ENCODE measurements at places on chromosomes 16 and 17. TPM values are rescaled to one million over a fixed set of nuclear protein-coding genes. Genes with fewer than 3 reads are reported as not detected.

The CACNG4 gene
- not detected for total RNA-seq

The C16orf96 gene
- total RNA-seq = 0.13 TPM

The TP53TG3C gene
- total RNA-seq = not detected

The SOCS7 gene
- 13.0 TPM for total RNA-seq

- no peak for DNase-seq
These were observed 85.7 kb downstream of the NOG start for GRCh38 chr17:56679115-56679776.

GRCh38 chr16:81633680-81634379, 145.3 kb upstream of the PLCG2 start:
- DNase-seq = no peak

- DNase-seq = no peak
These were observed 178.7 kb downstream of the SNX29 start for GRCh38 chr16:12155235-12155634.

- DNase-seq = no peak
These were observed 10.9 kb upstream of the TAC4 start for GRCh38 chr17:49858796-49859195.

GRCh38 chr16:65728167-65728566, 606.3 kb upstream of the CDH11 start:
- DNase-seq = no peak

DNA sequence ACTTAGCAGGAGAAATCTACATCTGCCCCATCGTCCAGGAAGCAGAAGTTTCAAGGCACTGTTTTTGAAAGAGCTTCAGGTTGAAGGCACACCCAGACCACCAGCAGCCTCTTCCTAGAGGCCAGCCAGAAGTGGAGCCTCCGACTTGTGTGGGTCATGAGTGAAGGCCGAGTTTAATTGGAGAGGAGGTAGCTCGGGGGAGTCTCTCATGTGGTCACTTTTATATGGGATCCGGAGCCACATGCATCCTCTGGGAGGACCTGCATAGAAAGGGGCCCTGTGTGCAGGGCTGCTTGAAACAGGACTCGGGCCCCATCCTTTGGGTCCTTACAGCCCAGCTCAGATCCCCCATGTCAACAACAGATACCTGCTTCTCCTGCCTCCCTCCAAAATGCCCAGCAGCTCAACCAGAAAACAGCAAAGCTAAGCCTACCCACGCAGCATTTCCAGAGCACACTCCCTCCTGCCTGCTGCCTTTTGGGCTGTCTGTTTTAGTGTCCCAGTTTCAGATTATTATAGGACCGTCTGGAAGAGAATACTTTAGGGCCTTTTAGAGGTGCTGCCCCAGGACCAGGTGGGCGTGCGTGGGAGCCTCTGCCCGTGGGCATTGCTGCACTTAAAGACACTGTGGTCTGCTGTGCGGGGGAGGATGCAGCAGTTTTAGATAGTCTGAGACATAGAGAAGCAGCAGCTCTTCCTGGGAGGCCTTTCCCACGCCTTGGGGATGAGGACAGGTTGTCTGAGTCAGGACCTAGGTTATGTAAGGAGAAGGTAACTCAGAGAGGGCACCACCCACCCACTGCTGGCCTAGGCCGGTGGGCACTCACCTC, 29.5 kb downstream of the MPRIP start:
- no peak for DNase-seq

DNA sequence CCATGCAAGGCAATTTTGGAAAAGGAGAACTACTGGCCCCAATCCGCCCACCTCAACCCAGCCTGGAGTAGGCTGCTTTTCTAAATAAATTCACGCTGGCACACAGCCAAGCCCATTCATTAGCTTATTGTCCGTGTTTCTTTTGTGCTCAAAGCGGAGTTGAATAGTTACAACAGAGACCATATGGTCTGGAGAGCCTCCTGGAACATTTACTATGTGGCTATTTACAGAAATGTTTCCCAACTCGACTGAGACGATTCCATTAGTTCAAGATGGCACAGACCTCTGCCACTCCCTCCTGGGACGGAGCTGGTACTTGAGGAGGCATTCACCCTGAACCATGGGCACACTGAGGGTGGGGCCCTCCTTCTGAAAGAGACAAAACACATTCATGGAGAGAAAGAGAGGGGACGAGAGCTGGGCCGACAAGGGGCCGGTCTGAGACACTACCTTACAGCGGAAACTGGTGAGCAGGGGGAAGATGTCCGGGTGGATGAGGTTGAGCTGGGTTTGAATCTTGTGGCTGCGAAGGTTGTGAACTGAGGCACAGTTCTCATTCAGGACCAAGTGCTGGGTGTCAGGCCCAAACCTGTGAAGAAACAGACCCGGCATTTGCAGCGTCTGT, 15.7 kb downstream of the ELAC2 start:
- DNase-seq = no peak

DNA sequence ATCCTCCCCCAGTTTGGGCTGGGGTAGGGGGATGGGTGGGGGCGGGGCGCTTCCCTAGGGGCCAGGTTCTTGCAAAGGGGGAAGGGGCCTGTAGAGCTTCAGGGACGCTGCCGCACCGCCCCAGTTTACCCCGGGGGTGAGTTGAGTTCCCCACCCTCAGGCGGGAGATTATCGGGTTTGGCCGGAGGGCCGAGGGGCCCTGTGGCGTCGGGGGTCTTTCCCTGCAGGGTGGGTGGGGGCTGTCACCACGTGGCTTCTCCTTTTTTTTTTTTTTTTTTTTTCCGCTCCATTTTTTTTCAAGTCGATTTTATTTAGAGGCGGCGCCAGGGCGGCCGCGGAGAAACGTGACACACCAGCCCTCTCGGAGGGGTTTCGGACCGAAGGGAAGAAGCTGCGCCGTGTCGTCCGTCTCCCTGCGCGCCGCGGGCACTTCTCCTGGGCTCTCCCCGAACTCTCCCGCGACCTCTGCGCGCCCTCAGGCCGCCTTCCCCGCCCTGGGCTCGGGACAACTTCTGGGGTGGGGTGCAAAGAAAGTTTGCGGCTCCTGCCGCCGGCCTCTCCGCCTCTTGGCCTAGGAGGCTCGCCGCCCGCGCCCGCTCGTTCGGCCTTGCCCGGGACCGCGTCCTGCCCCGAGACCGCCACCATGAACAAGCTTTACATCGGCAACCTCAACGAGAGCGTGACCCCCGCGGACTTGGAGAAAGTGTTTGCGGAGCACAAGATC, at the start of gene IGF2BP1:
IGF2BP1 (plus strand) TSS at position 283 of the 724 bp plus-strand sequence; CDS start at position 644, 361 bp downstream.
- no peak for DNase-seq

DNA sequence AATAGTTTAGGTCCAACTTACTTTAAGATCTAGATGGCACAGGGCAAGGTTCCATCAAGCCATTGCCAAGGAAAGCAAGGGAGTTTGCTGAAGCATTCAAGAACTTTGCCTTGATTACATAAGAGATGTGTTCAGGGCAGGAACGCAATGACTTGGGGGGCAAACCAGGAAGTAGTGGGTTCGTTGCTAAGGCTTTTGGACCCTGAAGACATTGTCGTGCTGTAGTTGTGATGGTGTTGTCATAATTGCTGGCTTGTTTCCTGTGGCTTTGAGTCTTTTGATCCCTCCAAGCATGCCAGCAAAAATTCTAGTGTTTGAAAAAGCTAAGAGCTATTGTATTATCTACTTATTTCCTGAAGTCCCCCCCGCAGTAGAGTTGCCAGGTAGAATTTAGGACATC, 70.7 kb upstream of the HNF1B start:
- no peak for DNase-seq

- peak; percentile 54 for DNase-seq
These were observed 817 bp downstream of the NDUFAF8 start for GRCh38 chr17:81239714-81240555.

DNA sequence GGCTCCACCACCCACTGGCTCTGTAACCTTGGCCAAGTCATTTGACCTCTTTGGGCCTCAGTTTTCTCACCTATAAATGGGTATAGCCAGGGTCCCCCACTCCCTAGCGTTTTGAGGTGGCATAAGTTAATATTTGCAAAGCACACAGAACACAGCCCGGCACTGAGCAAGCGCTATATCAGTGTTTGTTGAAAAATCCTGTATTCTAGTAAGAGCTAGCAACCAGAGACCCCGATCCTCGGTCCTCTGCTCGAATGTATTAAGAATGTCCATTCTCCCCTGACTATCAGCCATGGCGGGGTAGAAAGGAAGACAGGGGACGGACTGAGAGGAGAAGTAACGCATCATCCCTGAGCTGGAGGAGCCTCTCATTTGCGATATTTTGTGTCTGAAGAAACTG, 131.2 kb downstream of the IRF8 start:
- DNase-seq = no peak

DNA sequence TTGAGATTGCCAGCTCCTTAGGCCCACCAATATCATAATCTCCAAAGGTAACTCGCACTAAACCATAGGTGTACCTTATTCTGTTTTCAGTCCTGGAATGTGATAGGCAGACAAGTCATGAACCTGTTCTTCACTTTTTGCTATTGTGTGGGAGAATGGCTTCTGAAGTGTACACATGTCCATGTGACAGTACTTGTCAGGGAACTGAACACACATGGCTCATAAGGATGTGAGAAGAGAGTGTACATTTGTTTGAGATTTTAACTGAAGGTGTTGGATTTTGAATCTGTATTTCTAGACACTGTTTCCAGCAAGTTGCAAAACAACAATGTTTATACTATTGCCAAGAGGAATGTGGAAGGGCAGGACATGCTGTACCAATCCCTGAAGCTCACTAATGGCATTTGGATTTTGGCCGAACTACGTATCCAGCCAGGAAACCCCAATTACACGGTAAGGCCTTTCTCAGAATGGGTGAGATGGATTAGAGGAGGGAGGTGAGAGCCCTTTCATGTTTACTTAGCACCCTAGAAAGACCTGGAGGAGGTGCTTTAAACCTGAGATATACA, 14.5 kb upstream of the RASL10B start:
- DNase-seq = no peak

- no peak for DNase-seq
These were observed 264.7 kb downstream of the PARN start for GRCh38 chr16:14365200-14365851.

DNA sequence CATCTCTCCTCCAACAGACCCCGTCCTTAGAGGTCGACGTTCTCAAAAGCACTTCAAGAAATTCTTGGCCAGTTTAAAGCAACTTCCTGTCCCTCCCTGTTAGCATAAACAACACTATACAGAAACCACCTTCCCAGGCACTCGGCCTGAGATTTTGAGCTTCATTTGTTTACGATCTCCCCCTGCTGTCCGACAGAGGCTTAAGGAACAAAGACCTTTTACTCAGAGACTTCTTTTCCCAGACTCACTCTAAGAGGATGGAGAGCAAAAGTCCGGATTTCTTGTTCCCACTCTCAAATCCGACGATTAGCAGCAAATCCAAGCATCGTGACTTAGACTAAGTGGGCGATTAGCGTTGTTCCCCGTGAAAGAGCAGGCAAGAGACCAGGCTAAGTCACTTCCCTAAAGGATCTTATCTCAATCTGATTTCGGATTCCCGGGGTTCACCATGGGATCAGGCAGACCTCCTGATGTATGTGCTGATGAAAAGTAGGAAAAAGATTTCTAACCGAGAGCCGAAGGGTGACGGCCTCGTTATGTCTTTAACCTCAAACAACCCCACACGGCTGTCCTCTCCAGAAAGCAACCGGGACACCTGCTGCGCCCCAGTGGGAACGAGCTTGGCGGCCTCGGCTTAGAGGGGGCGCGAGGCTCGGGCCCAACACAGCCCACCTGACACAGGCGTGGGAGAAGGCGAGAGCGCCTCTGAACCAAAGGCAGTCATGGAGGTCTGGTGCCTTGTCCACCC, 598 bp downstream of the INPP5K start:
- DNase-seq = peak; percentile 79

GRCh38 chr16:62711797-62712196, 675.6 kb upstream of the CDH8 start:
- DNase-seq = no peak

- no peak for DNase-seq
These were observed 202.2 kb upstream of the CHMP6 start for GRCh38 chr17:80789356-80789902.

- DNase-seq = no peak
These were observed 102.5 kb upstream of the CDH5 start for GRCh38 chr16:66263973-66264310.

DNA sequence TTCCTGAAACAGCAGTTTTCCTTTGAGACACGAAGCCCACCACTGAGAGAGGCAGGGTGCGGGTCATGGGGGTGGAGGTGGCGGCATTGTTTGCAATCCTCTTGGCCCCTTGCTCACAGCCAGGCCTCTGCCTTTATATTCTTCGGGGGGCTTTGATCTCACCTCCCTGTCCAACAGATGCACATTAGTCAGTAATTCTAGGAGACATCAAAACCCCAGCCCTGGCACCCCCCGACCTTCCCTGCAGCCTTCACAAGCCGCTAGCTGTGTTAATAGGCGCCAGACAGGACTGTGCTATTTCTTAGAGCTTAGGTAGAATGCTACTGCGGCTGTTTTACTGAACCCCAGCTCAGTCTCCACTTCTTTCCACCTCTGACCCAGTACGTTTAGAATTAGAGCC, 212.6 kb downstream of the RBFOX1 start:
- DNase-seq = no peak

DNA sequence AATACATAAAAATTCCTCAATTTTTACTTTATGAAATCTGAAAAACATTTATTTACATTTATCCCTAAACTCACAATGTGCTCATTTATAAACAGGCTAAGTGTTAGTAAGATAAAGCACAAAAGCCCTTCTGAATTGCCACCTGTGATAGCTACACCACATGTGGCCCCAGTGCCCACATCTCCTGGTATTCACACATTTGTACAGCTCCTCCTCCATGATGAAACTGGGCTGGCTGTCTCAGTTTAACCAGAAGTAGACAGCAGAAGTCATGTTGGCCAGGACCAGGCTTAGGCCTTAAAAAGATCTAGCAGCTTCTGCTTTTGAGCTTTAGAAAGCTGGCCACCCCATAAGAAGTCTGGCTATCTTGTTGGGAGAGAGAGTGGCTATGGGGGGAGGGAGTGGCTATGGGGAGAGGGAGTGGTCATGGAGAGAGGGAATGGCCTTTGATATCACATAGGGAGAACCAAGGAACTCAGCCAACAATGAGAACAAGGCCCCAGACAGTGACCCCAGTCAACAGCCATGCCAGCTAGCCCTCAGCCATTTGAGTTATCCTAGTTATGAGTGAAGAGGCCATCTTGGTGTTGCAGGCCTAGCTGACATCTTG, 47.4 kb downstream of the CEP95 start:
- no peak for DNase-seq

DNA sequence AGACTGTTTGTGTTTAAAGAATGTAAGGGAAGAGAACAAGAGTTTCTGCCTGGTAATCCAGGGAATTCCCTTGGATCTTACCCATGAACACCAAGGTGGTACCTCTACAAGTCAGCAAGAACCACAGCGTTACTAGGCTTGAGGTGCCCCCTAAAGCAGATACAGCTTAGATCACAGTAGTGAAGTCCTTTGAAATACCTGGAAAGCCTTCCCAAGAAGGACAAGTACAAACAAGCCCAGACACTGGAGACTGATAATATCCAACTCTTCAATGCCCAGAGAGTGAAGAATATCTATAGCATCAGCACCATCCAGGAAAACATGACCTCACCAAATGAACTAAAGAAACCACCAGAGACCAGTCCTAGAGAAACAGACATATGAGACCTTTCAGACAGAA, 3.8 kb upstream of the APPBP2 start:
- DNase-seq = no peak

Measured in activated CD8-positive, alpha-beta T cell treated with anti-CD3 and anti-CD28 coated beads, Interleukin-2, amount 10 ng/mL, durations not matched to agents 7 days and 5 days (primary cell).